NCI-H1092 (cell line): ENCODE measurements at places on chromosomes 3 and 15.

GRCh38 chr3:51819151-51819550 is 40.1 kb upstream of the IQCF6 start:
- no peak for DNase-seq

DNA sequence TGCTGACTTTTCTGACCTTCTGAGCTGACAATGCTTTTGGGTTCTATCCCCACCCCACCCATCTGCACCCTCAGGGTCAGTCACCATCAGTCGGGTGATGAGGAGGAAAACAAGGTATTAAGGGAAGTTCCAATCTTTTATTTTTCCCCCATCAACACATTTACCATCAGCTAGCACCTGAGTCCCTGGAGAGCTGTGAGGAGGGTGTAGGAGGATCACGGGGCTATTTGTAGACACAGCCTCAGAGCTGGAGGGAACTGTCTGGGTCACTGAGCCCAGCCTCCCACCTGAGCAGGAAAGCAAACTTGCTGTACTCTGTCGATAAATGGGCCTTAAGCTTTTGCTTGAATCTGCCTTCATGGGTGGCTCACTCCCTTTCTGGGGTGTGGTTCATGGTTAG is 24.8 kb upstream of the ZFAND6 start:
- no peak for DNase-seq

- no peak for DNase-seq
Measured at GRCh38 chr15:45448066-45448915, 69.9 kb upstream of the GATM start.

- DNase-seq = no peak
Measured at GRCh38 chr3:134486577-134487041, 752 bp downstream of the CEP63 start.
